ENCODE measurements at places on chromosomes 7 and 10.
A peak's percentile ranks its signal among the peaks of the same experiment; 100 is the strongest.

GRCh38 chr10:33476757-33477273 lies 142.3 kb upstream of the NRP1 start:
- DNase-seq: no peak

DNA sequence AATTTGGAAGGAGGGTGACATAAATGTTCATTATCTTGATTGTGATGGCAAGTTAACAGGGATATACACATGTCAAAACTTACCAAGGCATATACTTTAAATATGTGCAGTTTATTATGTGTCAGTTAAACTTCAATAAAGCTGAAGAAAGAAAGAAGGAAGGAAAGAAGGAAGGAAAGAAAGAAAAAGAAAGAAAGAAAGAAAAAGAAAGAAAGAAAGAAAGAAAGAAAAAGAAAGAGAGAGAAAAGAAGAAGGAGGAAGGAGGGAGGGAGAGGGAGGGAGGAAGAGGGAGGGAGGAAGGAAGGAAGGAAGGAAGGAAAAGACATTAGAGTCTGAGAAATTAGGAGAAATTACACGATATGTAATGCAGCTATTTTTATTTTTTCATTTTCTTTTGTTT lies 15.9 kb upstream of the GSTK1 start:
- DNase-seq: no peak

DNA sequence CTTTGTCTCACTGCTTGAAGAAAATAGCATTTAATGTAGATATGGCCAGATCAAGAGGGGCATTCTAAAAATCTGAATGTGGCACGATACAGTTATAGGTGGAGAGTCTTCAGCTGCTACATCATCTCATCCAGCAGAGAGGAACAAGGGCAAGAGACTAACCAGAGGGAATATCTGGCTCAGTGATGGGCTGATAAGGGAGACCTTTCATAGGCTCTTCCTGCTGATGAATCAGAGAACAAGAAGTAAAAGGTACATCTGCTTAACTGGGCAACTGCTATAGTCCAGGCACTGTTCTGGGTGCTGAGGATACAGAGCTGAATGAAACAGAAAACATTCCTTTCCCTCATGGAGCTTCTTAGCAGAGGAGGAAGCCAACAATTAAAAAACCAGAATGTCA lies 37.9 kb downstream of the PIP4K2A start:
- DNase-seq: no peak

GRCh38 chr7:39035903-39036302 lies 58.2 kb downstream of the POU6F2 start:
- DNase-seq: no peak

- no peak for DNase-seq
These were observed 183.1 kb upstream of the SEMA3E start for GRCh38 chr7:83832009-83832408.

DNA sequence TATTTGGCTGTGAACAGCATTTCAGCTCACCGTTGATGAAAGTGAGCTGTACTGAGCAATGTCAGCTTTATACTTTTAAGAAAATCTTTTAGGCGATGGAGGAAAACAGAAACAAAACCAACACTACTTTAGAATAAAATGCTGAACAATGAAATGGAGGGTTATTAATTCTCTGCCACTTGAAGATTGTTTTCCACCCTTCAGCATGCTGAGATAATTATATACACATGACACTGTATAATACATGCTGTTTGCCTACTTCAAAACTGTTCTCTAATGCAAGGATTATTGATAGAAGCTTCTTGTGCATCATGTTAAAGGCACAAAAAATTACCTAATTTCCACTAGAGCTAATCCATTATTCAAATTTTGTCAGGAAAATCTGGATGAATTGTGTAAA lies 66.8 kb downstream of the CACNA2D1 start:
- no peak for DNase-seq

- no peak for DNase-seq
These were observed 70.2 kb upstream of the ADAM12 start for GRCh38 chr10:126458466-126458865.

GRCh38 chr10:100912605-100913469 lies at the start of gene SLF2:
SLF2 (plus strand) TSS chr10:100912963; CDS start chr10:100913111, 148 bp downstream.
- peak; percentile 81 for DNase-seq

DNA sequence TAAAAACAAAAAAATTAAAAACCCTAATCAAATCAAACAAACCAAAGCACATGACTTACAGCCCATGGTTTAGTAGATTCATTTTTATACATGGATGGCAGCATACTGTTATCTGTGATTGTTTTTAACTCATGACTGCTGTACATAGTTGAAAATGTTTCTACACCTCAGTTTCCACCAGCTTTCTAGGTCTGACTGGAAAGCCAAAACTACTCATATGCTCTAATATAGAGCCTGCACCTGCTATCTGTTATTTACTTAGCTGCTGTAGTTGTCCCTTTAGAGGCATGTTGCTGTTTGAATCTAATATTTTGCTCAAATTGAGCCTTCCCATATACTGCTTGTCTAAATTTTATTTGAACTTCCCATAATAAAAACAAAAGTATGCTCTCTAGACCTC lies 289.9 kb upstream of the LRRN3 start:
- no peak for DNase-seq
